ENCODE measurements at places on chromosomes 4 and X. TPM values are rescaled to one million over a fixed set of nuclear protein-coding genes. Genes with fewer than 3 reads are reported as not detected.

DNA sequence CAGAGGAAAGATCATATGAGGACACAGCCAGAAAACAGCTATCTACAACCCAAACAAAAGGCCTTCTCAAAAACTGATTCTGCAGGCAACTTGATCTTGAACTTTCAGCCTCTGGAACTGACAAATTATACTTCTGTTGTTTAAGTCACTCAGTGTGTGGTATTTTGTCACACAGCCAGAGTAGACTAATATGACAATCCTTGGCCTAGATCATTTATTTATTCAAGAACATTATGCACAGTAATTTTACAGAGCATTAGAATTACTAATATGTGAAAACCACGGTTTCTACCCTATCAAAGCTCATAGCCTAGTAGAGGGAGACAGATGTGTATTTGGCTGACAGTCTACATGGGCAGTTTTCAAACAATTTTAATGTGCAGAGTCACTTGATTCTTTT, 167.8 kb upstream of the PCDH18 start:
- DNase-seq, result no peak

DNA sequence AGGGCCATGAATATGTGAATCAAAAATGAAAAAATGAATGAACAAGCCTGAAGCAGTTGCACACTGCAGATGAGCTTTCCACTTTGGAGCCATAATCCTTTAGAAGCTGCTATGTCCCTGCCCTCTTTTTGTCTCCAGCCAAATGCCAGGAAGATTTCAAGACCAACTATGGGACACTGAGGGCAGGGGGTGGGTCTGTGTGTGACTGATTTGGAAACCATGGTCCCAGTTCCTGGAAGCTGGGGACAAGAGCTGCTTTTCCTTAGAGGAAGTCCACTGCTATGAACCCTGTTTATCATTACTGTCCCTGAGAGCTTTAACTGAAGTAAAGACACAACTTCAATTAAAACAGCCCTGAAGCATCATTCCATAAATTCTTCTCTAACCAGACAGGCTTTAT, 153.9 kb upstream of the GPC4 start:
- DNase-seq, result no peak

- DNase-seq, result no peak
Observed at GRCh38 chrX:154064637-154065435, 32.7 kb downstream of the MECP2 start.

DNA sequence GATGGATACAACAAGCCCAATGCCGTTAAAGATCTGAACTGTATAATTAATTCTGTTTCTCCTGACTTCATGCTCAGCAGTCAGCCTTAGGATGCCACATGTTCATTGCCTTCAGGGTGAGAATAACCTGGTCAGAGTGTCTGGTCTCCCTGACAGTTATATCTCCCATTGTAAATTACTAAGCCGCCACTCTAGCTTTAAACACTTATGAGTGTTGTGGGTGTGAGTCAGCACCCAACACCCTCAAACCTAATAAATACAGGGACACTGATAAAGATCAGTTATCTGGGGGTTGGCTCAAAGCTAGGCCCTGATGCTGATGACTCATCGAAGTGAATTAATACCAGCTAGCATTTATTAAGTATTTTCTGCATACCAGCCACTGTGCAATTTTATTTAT, 64.9 kb upstream of the DYNLT3 start:
- DNase-seq, result no peak

GRCh38 chr4:114136069-114136468, 156.6 kb upstream of the ARSJ start:
- no peak for DNase-seq

DNA sequence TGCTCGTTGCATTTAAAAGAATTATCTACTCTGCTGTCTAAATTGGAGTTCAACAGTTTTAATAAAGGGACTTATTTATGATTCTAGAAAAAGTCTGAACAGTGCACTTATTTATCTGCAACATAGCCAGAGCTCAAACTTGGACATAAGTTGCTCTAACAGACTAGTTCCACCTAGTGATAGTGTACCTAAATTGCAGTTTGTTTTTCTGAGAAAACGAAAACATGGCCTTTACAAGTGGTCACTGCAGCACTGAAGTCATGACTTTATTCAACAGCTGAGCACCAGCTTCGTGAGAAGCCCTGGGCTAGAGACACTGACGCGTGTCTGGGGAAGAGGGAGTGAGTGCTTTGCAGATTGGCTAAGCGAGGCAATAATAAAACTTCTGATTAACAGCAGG, 77.3 kb upstream of the IGSF1 start:
- no peak for DNase-seq

- no peak for DNase-seq
Observed at GRCh38 chr4:186726426-186727168, 2.9 kb upstream of the FAT1 start.

FGG gene
- not detected for total RNA-seq

IL21 gene
- not detected for total RNA-seq

TLR2 gene
- 1.6 TPM for total RNA-seq

ATRX gene
- total RNA-seq, result 65.8 TPM

CENPVL1 gene
- total RNA-seq, result not detected

Measured in activated CD8-positive, alpha-beta T cell treated with anti-CD3 and anti-CD28 coated beads, Interleukin-2, amount 10 ng/mL, durations not matched to agents 7 days and 5 days (primary cell).